ENCODE measurements at places on chromosomes 7 and 10.

DNA sequence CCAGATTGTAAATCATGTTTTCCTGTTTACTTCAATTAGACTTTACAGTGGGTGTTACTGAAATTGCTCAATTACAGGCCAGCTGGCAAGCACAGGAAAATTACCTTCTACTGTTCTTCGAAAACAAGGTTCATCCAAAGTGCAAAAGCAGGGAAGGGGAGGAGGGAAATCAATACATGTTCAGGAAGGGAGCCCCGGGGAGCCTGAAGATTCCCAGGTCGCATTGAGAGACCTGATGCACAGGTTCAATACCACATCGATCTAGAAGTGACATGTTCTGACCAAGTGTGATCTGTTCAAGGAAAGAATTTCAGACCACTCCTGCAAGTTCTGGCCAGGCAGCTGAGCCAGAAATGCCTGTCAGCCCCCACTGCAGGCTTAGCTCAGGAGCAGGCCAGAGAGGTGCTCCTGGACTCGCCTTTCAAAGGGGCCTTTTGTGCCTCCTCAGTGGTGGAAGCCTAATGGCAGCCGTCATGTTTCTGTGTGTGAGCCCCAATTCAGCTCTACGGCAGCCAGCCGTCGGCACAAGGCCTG is 35.9 kb downstream of the FAM53B start:
- DNase-seq, result no peak

- no peak for DNase-seq
These were observed 210.9 kb downstream of the DGKB start for GRCh38 chr7:14691597-14692203.

DNA sequence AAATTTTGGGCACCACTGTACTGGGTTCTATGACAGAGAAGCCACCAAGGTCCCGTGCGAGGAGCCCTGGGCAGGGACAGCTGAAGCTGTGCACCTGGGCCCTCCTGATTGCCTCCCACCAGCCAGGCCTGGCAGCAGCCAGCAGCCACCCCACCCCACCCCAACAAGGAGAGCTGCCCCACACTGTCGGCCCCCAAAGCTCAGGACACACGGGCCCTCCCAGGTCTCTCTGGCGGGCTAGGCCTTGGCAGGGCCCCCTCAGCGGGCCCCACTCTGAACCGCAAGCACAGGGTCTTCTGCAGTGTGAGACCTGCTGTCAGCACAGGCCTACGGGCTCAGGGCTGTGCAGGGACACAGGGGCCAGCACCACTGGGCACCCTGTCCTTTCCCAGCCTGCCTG is 5.5 kb downstream of the GPR146 start:
- DNase-seq, result no peak

GRCh38 chr7:72805526-72806494 is 22.2 kb downstream of the TYW1B start:
- no peak for DNase-seq

DNA sequence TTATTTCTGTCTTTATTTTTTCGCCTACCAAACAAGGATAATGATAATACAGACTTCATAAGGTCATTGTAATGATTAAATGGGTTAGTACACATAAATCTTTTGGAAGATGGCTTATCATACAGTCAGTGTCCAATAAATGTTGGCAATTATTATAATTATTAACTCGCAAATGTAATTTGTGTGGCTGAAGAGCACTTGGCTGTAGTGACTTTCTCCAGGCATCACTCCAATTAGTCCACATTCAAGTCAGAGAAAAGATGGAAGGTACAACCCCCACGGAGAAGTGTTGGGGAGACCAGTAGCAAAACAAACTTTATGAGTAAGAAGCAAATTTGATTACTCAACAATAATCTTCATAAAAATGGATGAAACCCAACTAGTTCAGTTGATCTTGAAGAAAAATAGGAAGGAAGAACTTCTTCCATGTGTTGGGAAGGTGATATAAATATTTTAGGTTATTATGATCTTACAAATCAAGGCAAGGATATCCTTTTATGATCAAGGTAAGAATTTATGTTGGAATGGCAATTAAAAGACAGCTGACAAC is 5.1 kb downstream of the AOAH start:
- no peak for DNase-seq

- no peak for DNase-seq
These were observed 228.1 kb downstream of the BICC1 start for GRCh38 chr10:58740620-58741369.

DNA sequence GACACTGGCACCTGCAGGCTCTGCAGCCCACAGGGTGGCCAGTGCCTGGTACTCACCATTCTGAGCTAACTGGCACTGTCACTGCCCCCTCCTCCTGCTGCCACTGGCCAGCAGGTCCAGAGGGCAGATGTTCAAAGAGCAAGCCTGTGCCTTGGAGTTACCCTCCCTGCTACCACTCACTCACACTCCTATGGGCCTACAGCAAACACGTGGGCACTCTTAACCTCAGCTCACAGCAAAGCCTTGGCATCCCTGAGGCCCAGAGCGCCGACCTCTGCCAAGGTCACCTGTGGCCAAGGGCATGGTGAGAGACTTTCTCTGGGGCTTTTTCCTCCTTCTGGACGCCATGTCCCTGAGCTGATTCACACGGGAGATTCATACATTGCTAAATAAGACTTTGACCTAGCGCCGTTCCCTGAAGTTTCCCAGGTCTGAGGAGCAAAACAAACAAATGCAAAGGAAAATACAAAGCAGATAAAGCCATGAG is 270.0 kb upstream of the PPP2R2D start:
- no peak for DNase-seq

- no peak for DNase-seq
These were observed 13.6 kb downstream of the UNCX start for GRCh38 chr7:1246160-1246870.

DNA sequence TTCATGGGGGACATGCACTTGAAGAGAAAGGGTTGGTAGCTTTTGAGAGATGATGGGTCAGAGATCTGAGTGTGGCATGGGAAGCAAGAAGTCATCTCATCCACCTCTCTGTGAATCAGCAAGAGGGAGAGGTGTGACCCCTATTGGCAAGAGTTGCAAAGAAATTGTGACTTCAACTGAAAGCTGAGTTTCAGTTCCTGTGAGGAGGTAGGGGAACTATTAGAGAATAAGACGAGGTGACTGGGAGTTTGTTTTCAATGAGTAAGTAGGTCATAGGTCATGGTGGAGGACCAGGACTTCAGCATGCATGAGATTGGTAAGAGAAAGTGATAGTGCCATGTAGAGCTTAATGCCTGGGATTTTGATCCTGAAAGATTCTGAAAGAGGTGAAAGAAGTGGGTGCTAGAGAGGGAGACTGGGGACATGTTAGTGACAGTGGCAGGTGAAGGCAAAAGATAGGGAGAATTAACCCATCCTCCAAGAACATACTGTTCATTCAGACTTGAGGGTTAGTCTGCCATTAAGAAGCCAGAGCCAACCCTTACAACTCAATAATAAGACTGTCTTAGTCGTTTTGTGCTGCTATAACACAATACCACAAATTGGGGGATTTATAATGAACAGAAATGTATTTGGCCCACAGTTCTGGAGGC is 75.5 kb upstream of the CAPZA2 start:
- DNase-seq, result no peak

DNA sequence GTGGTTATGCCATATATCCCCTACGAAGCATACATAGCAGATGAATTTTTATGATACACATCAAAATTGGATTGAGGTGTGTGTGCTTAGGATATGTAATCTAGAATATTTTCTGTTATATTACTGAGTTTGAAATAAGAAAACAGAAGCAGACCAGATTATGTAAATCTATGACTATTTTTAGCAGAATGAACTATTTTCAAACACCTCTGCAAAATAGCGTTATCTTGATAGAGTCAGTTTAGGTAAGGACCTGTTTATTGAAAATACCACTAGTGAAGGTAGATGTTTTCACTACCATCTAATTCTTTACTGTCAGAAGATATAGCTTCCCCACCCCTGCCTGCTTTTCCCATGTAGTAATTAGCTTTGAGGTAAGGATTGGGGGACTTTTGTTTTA is 9.1 kb downstream of the LANCL2 start:
- no peak for DNase-seq

- DNase-seq, result no peak
These were observed 8.6 kb downstream of the MUC3A start for GRCh38 chr7:100957832-100958421.

GRCh38 chr10:96878057-96878456 is 46.0 kb downstream of the LCOR start:
- DNase-seq, result no peak

- no peak for DNase-seq
These were observed 36.0 kb downstream of the R3HCC1L start for GRCh38 chr10:98170249-98171117.

DNA sequence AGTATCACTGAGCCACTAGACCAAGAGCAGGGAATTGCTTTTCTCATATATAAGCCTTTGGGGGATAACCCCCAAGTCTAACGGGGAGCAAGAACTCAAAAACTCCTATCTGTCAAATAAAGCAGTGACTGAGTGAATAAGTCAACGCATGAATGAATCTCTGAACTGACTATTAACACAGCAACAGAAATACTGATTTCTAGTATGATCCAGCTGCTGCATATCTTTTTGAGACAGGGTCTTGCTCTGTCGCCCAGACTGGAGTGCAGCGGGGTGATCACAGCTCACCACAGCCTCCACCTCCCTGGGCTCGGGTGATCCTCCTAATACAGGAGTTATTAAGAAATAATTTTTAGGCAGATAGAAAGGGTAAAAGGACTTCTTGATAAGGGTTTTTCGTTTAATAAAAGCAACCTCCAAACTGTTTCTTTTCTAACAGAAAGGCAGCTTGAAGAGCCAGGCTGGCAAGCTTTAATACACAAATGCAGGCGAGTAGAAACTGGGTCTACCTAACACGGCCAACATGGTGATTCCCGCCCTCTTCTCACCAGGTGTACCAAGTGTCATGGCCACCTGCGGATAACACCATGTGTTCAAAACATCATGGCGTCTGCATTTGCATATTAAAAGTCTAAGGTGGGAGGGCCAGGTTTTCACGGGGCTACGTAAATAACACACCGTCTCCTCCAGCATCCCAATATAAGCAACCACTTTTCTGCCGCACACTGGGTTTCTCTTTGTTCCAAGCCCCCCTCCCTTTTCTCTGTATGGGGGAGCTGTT is 631.9 kb downstream of the PARD3 start:
- DNase-seq, result no peak

DNA sequence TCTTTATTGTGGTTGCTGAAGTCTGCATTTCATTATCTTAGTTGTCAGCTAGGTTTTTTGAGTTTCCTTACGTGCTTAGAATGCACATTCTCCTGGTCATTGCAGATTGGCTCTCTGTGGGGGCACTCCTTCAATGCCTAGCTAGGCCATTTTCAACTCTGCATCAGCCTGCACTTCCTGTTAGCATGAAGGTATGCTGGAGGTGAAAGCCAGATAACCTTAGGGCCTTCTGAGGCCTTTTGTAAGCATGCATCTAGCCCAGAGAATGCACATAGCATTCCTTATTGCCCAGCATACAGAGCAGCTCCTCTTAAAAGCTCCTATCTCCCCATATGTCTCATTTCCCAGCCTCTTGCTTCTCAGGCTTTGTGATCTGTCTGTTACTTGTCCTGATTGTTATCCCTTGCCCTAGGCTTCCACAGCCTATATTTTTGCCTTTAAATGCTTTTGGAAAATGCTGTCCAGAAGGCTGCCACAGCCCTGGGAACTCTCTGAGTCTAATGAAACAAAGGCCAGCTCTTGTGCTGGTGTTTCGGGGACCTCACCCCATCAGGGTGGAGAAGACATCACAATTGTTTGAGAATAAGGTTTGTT is 108.1 kb upstream of the IGFBP3 start:
- no peak for DNase-seq

DNA sequence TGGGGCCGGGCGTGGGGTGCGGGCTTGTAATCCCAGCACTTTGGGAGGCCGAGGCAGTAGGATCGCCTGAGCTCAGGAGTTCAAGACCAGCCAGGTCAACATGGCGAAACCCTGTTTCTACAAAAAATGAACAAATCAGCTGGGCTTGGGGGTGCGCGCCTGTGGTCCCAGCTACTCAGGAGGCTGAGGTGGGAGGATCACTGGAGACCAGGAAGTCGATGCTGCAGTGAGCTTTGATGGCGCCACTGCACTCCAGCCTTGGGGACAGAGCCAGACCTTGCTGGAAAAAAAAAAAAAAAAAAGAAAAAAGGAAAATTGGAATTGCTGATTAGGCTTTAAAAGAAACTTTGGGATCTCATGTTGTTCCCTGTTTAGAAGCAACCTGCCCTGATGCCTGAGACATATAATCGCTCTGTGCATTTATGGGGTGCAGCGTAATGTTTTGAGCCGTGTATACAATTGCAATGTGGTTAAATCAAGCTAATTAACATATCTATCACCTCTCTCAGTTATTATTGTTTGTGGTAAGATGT is 851 bp downstream of the AKR1E2 start:
- no peak for DNase-seq
